ENCODE measurements at places on chromosomes 3 and 15.

GRCh38 chr3:42546691-42547213, 35.0 kb downstream of the SEC22C start:
- DNase-seq, result no peak

- DNase-seq, result no peak
Observed at GRCh38 chr15:73393336-73393735, 24.6 kb upstream of the HCN4 start.

GRCh38 chr3:193982258-193982659, 153.7 kb upstream of the HES1 start:
- DNase-seq, result no peak

- peak; percentile 31 for DNase-seq
Observed at GRCh38 chr15:65245096-65245856, 34.0 kb upstream of the CILP start.
